D341Med (cell line): ENCODE measurements at places on chromosomes 6 and 20.
A peak's percentile ranks its signal among the peaks of the same experiment; 100 is the strongest.

GRCh38 chr6:53828966-53829697, 34.3 kb downstream of the LRRC1 start:
- DNase-seq = no peak

DNA sequence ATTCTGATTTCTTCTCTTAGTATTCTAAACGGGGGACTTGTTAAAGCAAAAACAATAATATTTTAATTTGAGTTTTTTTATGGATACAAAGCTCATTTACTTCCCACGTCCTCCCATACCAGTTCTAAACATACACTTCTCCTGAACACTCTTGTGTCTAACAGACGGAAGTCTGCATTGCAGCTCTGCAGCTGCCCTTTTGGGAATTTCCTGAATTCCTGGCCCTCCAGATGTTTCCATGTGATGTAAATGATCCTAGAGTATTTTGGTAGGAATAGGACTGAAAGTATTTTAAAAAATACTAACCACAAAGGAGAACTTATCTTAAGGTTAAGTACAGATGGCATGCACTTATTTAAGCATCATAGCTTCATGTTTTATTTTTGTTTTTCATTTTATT, 886.7 kb downstream of the TBC1D32 start:
- DNase-seq = no peak

- no peak for DNase-seq
These were observed 64.1 kb upstream of the BEND6 start for GRCh38 chr6:56890683-56891429.

- no peak for DNase-seq
These were observed 73.0 kb downstream of the RREB1 start for GRCh38 chr6:7180751-7181150.

- no peak for DNase-seq
These were observed 123.7 kb downstream of the AKAP7 start for GRCh38 chr6:131258816-131259476.

DNA sequence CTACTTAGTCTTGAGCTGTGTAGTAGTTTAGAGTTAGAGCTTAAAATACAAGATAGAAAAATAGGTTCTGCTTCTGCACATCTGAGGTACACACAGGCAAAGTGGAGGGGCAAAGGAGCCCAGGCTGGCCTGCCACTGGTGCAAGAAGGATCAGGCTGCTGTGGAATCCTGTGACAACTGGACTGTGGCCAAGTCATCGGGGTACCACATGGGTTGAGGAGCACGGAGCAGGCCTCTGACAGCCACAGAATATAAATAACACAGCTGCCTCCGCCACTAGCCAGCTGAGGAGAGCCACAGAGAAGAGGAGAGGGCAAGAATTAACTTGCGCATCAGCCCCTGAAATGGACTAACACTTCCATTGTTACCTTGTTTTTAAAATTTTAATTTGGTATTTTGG, 206.0 kb upstream of the MARCKS start:
- DNase-seq = no peak

DNA sequence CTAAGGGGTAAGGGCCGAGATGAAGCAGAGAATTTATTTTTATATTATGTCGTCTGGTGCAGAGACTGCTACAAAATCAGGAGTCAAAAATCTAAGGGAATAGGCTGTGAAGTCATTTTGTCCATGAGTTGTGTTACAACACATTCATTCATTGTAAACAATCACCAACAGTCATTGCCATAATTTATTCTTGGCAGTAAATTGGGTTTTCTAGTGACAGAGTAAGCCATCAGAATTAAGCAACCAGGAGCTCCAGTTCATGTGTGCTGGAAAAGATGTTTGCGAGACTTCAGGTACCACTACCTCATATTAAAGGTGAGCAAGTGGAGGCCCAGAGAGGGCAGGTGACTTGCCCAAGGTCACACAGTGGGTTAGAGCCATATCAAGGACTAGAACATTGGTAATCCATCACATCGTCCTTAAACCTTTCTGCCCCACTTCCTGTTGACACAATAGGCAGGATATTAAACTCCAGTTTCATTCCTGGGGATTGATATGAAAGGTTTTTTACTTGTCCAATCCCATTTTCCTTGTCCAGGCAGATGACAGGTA, 46.0 kb downstream of the E2F3 start:
- DNase-seq = no peak

- DNase-seq = no peak
These were observed 210.2 kb downstream of the TMEM200A start for GRCh38 chr6:130575971-130576370.

DNA sequence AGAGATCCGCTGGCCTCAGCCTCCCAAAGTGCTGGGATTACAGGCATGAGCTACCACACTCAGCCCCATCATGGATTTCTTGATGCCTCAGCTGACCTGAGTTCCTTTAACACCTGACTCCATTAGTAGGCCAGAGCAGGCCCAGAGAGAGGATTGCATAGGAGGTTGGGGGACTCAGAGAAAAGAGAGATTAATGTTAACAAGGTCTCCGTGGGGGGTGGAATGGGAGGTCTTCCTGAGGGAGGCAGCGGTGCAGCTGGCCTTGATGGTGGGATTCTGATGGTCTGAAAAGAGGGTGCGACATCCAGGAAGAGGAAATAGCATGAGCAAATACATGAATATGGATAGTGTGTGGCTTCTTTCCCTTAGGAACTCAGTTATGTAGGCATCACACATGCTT, 9.9 kb downstream of the SGK2 start:
- no peak for DNase-seq

DNA sequence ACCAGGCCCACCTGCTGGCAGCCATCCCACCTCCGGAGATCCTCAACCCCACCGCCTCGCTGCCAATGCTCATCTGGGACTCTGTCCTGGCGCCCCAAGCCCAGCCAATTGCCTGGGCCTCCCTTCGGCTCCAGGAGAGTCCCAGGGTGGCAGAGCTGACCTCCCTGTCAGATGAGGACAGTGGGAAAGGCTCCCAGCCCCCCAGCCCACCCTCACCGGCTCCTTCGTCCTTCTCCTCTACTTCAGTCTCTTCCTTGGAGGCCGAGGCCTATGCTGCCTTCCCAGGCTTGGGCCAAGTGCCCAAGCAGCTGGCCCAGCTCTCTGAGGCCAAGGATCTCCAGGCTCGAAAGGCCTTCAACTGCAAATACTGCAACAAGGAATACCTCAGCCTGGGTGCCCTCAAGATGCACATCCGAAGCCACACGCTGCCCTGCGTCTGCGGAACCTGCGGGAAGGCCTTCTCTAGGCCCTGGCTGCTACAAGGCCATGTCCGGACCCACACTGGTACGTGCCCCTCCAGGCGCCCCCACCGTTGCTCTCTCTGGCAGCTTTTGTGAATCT, 1.1 kb downstream of the SNAI1 start:
- DNase-seq = no peak

- no peak for DNase-seq
These were observed 385.7 kb upstream of the CITED2 start for GRCh38 chr6:139760128-139760527.

GRCh38 chr6:106080763-106081095, 5.4 kb upstream of the PRDM1 start:
- DNase-seq = no peak

GRCh38 chr6:129312880-129313279, 397.1 kb downstream of the ARHGAP18 start:
- no peak for DNase-seq

GRCh38 chr6:35031611-35032529, 109.3 kb downstream of the TCP11 start:
- no peak for DNase-seq

DNA sequence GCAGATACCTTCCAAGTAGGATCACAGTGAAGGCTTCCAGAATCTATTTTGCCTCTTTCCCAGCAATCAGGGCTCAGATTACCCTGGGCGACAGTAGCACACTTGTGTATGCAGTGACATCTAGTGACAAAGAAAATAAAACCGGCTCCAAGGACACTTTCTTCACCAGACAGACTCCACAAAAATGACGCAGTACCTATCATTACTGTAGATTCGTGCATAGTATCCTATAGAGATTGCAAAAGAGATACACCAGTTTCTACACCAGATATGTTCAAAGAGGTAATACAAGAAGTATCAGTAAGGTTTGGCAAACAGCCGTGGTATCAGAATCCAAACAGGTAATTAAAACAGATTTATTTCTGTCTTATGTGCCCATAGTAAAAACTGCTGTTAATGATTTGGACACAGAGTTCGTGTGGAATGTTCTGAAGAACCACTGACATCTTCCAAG, 600.4 kb upstream of the JAG1 start:
- DNase-seq = peak; percentile 75

DNA sequence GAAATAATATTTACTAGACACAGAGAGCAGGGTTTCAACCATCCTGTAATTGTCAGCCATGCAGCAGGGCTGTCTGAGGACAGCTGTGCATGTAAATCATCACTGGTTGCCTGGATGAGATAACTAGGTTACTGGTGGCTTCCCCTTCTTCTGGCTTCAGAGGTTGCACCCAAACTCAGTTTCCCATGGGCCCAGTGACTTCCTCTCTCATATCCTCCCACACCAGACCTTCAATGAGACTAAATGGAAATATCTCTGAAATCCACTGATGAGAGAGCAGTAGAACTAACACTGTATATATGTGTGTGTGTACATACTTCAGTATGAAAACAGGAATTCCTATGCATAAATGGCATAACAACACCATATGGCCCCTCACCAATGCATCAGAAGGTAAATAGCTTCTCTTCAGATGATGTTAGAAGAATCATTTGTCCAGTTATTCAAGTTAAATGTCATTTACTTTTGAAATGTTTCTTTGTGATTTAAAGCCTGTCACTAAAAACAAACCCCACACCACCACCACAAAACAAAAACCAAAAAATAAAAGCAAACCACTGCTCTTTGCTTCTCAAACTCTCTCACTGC, 51.0 kb upstream of the IL20RA start:
- DNase-seq = no peak

- no peak for DNase-seq
These were observed 184.2 kb downstream of the PLCB4 start for GRCh38 chr20:9253006-9253539.

DNA sequence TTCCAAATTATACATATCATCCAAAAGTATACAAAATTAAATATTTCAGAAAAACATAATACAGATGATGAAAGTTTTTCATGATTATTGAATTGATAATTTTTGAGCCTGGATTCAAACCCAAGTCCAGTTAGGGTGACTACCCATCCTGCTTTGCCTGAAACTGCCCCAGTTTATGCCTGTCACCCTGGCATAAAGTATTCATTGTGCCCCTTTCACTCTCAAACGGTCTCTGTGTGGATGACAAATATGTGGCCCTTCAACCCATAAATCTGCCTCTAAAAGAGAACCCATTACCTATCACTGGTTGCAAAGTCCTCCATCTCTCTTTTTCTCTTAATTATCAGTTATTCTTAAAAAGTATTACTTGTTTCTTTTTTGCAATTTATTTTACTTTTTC, 553.7 kb upstream of the JARID2 start:
- DNase-seq = no peak

- DNase-seq = no peak
These were observed 43.1 kb downstream of the ALDH5A1 start for GRCh38 chr6:24537771-24538385.

DNA sequence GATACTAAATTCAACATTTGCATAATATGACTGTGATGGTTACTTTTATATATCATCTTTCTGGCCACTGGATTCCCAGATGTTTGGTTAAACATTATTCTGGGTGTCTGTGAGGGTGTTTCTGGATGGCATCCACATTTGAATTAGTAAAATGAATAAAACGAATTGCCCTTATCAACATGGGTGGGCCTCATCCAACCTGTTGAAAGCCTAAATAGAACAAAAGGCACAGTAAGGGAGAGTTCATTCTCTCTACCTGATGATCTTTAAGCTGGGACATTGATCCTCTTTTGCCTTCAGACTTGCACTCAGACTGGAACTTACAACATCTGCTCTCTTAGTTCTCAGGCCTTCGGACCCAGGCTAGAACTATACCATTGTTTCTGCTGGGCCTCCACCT, 57.6 kb downstream of the CD24 start:
- DNase-seq = no peak

DNA sequence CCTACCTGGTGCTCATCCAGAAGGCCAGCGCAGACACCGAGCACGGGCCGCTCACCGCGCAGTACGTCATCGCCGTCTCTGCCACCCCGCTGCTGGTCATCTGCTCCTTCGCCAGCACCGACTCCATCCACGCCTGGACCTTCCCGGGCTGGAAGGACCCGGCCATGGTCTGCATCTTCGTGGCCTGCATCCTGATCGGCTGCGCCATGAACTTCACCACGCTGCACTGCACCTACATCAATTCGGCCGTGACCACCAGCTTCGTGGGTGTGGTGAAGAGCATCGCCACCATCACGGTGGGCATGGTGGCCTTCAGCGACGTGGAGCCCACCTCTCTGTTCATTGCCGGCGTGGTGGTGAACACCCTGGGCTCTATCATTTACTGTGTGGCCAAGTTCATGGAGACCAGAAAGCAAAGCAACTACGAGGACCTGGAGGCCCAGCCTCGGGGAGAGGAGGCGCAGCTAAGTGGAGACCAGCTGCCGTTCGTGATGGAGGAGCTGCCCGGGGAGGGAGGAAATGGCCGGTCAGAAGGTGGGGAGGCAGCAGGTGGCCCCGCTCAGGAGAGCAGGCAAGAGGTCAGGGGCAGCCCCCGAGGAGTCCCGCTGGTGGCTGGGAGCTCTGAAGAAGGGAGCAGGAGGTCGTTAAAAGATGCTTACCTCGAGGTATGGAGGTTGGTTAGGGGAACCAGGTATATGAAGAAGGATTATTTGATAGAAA, 2.0 kb downstream of the SLC35D3 start:
- no peak for DNase-seq

- no peak for DNase-seq
These were observed 105.0 kb upstream of the MAP3K7 start for GRCh38 chr6:90691823-90692222.

DNA sequence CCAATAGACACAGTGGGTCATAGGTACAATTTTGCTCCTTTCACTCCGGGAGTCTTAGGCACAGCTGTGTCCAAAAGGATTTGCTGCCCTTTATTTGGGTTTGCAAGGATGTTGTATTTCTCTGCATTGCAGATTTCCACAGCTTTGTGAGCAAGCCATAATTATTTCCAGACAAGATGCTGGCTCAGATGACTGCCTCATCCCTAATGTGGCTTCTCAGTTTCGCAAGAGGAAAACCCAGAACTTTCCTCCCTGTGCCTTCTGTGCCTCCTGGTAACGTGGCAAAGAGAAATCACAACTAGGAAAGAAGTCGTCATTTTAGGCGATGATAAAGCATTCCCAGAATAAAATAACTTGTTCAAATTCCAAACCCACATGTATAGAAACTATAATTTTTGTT, 33.7 kb downstream of the FAM50B start:
- DNase-seq = no peak

DNA sequence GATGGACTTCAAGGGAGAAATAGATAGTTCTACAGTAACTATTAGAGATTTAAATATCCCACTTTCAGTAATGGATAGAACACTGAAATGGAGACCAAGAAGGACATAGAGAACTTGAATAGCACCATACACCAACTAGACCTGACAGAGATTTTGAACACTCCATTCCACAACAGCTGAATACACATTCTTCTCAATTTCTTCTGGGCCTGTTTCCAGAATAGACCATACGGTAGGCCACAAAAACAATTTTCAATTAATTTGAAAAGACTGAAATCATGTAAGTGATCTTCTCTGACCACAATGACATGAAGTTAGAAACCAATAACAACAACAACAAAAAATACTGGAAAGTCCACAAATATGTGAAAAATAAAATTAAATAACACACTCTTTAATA, 979.1 kb upstream of the FLRT3 start:
- DNase-seq = no peak
